Breast epithelium (tissue), 4 donors: ENCODE measurements at places on chromosomes 3 and 15.

GRCh38 chr3:115626721-115627120 lies 3.4 kb downstream of the GAP43 start:
- DNase-seq = no peak

DNA sequence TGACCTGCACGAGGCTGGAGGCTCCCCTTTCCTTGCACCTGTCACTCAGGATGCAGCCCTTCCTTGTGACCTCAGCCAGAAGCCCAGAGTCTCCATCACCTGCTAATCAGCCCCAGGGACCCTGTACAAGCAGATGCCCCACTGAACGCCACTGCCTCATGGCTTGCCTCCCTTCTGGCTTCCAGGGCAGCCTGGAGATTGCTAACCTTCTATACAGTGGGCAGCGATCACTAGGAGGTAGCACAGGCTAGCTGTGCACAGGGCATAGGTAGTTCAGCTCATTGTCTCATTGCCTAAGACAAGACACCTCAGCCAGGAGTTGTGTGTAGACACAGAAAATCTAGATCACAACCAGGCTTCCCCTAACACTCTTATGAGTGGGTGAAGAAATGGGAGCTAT lies 49.3 kb downstream of the SSUH2 start:
- no peak for DNase-seq

DNA sequence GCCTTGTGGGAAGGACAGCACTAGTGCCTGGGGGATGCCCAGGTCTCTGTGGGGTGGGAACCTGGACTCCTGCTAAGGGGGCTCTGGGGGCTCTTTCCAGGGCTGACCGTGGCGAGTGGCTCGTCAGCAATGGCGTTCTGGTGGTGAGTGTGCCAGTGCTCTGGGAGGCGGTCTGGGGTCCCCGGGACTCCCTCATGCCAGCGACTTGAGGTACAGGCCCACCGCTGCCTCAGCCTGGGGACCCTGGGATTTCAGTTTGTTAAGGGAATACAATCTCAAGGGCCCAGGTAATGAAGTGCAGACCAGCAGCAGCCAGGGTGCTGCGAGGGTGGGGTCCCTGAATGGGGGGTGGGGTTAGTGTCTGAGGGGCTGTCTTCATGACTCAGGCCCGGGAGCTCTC lies 2.5 kb downstream of the PLA2G4B start:
- DNase-seq = no peak

DNA sequence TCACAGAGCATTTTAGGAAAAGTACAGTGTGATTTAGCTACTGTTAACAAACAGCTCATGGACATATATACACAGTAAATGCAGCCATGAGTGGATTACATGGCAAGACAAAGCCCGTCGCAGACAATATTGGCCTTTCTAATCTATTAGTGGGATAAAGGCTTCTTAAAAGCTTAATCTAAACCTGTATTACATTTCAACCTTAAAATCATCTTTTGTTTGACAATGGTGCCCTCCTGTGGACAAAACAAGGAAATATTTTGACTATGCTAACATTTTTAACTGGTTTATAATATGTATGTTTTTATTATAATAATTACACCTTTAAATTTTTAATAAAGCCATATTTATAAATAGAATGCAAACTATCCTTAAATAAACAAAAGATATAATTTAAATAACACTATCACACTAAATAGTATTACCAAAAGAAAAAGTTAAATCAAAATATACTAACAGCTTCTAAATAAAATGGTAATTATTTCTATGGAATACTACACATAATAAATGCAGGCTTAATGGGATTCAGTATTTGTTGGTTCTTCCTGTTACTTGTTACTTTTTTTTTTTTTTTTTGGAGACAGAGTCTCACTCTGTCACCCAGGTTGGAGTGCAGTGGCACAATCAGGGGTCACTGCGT lies 38.6 kb downstream of the TAFA4 start:
- DNase-seq = no peak

- DNase-seq = no peak
Observed at GRCh38 chr3:25536521-25537391, 108.7 kb downstream of the RARB start.

- no peak for DNase-seq
Observed at GRCh38 chr3:10426346-10427220, 78.8 kb downstream of the ATP2B2 start.

DNA sequence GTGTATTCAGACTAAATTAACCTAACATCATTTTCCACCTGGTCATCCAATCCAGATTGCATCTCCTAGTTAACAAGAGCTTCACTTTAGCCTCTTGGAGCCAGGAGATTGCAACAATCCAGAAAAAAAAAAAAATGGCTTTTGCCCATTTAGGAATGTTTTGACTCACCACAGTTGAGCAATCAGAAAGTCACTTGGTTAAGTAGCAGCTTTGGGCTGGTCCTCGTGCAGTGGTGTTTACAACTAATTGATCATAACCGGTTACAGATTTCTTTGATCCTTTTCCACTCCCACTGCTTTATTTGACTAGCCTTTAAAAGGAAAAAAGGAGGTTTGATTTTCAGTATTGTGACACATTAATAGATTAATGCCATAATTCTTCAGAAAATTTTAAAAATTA lies 688.8 kb upstream of the CCDC54 start:
- DNase-seq = no peak

- no peak for DNase-seq
Observed at GRCh38 chr15:73570355-73571032, 62.7 kb downstream of the NPTN start.

DNA sequence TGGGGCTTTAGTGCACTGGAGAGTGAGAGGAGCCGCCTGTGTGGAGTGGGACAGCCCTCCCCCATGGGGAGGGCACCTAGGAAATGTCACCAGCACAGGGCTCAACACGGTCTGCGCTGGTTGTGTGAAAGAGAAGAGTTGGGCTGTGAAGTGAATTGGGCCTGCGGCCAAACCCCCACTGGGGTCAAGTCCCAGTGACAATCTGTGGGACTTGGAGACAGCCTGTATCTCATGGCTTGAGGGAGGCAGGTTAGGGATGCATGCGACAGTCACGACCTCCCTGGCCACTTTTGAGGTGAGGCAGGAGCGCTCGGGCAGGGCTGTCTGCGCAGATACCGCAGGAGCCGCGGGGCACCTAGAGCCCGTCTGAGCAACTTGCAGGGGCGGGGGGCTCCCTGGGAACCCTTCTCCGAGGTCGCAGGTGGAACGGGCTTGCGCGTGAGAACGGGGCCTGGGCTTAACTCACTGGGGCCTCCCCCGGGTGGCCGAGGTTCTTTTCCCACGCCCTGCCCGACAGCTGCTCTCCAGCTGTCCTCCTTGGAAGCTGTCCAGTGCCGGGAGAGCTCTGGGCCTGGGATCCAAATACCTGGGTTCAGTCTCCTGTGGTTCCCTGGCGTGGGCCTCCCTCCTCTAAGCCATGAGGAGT lies 77.4 kb downstream of the SNRK start:
- no peak for DNase-seq

- no peak for DNase-seq
Observed at GRCh38 chr3:24006-24405, 172.6 kb upstream of the CHL1 start.

DNA sequence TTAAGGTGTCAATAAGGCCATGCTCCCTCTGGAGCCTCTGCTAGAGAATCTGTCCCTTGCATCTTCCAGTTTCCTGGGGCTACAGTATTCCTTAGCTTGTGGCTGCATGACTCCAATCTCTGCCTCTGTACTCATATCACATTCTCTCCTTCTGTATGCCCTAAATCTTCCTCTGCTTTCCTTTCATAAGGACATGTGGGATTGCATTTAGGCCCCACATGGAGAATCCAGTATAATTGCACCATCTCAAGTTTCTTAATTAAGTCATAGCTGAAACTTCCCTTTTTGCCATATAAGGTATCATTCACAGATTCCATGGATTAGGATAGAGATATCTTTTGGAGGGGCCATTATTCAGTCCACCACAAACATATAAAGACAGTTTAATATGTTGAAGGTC lies 409.8 kb upstream of the TMCO5A start:
- no peak for DNase-seq

GRCh38 chr3:25107918-25108617 lies 320.0 kb upstream of the RARB start:
- DNase-seq = no peak

GRCh38 chr15:63530752-63531299 lies 26.4 kb downstream of the USP3 start:
- DNase-seq = no peak

DNA sequence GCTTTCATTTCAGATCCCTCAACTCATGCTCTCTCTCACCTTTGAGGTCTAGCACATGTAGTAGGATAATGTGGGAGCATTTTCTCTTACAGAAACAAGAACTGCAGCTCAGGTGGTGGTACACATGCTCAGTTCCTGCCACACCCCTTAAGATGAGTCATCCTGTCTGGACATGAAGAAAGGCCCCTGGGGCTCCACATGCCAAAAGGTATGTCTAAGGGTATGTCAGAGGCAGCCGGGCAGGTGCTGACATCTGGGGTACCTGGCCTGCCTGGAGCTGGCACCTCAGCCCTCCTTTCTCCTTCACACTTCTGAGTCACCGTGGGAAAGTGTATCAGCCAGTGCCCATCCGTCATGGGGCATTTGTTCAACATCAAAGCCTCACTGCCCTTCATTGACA lies 209.9 kb downstream of the OCA2 start:
- DNase-seq = no peak

- DNase-seq = no peak
Observed at GRCh38 chr3:80213086-80213485, 445.3 kb upstream of the ROBO1 start.
